Lower leg skin (tissue), 4 donors: ENCODE measurements at places on chromosomes 2 and 18. TPM values are rescaled to one million over a fixed set of nuclear protein-coding genes. Genes with fewer than 3 reads are reported as not detected.

The ST6GAL2 gene
- 0.80 TPM for total RNA-seq

The KRCC1 gene
- 11.6 TPM for total RNA-seq

The PLCD4 gene
- 2.7 TPM for total RNA-seq

DNA sequence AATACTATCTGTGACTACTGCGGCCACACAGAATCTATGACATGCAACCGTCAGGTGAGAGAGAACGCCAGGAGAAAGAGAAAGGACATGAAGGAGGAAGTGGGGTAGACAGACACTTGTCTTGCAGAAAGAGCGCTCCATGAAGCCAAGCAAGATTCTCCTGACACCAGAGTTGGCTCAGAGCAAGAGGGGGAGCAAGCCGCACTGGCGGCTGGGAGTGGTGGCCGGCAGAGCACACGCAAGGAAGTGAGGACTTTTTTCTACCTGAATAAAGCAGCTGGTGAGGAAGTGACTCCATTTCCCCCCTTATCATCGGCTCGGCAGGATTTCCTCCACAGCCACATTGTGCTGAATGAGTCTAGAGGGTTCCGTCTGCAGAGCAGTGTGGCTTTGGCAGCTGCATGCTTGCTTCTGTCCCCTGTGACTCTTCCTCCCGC, 181.6 kb downstream of the BCL2 start:
- no peak for DNase-seq

- no peak for DNase-seq
These were observed 30.8 kb upstream of the AAK1 start for GRCh38 chr2:69674316-69674670.

GRCh38 chr2:240023792-240024191, 1.4 kb downstream of the NDUFA10 start:
- DNase-seq = no peak

DNA sequence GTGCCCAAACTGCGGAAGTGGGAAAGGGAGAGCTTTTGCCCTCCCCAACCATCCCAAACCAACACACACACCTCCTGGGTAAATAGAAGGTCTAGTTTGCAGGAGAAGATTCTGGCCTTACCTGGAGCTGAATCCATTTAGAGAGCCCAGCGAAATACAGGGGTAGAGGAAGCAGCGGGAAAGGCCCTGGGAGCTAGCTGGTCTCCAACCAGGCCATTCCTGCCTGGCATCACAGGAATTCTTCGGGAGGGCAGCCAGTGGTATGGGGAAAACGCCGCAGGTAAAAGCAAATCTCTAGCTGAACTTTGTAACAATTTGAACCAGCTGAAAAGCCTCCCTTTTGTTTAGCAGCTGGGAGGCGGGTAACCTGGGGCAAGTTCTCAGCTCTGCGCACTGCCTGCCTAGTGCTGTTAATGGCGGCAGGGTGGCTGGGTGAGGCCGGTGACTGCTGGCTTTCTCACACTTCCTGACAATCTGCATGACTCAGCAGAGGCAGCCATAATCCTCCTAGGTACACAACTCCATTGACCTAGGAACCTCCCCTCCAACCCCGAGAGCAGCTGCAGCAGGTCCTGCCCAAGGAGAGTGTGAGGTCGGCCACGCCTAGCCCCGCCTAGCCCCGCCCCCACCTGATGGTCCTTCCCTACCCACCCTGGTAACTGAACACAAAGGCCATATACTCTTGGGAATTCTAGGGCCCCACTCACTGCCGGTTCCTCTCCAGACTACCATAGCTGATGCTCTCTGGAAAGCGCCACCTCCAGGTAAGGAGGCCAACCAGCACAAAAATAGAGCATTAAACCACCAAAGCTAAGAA, 483.8 kb upstream of the REG3G start:
- no peak for DNase-seq

GRCh38 chr2:30294133-30294532, 62.8 kb downstream of the LBH start:
- DNase-seq = no peak

- no peak for DNase-seq
These were observed 173.3 kb upstream of the ZEB2 start for GRCh38 chr2:144693179-144693578.

DNA sequence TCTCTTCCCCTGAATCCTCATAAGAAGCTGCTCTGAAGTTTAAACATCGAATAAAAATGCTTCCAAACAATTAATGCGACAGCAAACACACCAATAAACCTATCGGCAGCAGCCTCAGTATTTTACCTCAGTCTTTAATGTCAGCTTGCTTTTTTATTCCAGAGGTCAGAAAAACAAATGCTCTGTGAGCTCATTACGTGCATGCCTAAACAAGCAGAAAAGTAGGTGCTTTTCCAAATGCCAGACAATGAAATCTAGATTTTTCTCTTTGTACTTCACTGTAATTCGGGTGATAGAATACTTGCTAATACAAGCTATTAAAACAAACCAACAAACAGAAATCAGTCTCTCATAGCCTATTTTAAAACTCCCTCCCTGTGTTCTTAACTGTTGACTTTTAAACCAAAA, 381.5 kb downstream of the NRXN1 start:
- DNase-seq = no peak

GRCh38 chr2:179830043-179830787, 31.2 kb downstream of the ZNF385B start:
- no peak for DNase-seq

GRCh38 chr2:70188460-70188859, 2.4 kb downstream of the C2orf42 start:
- no peak for DNase-seq

DNA sequence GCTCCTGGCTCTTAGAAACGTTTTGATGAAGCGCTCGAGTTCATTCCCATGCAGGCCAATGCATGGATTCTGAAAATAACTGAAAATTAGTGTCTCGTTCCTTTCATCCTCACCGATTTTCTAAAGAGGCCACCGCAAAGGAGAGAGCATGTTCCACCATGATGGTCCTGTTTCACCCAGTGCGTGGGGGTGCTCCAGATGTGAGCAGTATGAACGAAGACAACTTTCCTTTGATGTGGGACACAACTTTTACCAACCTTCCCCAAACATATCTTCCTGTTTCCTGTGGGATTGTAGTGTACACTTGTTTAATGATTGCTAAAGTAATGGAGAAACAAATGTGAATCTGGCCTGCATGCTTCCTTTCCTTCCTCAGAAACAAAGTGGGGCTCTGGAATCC, 114.5 kb downstream of the PRPF40A start:
- no peak for DNase-seq

GRCh38 chr2:159292157-159292556, 5.7 kb upstream of the WDSUB1 start:
- DNase-seq = no peak

- DNase-seq = no peak
These were observed 38.3 kb upstream of the EPB41L3 start for GRCh38 chr18:5582076-5582475.

GRCh38 chr18:77862066-77862757, 612.6 kb downstream of the GALR1 start:
- no peak for DNase-seq

DNA sequence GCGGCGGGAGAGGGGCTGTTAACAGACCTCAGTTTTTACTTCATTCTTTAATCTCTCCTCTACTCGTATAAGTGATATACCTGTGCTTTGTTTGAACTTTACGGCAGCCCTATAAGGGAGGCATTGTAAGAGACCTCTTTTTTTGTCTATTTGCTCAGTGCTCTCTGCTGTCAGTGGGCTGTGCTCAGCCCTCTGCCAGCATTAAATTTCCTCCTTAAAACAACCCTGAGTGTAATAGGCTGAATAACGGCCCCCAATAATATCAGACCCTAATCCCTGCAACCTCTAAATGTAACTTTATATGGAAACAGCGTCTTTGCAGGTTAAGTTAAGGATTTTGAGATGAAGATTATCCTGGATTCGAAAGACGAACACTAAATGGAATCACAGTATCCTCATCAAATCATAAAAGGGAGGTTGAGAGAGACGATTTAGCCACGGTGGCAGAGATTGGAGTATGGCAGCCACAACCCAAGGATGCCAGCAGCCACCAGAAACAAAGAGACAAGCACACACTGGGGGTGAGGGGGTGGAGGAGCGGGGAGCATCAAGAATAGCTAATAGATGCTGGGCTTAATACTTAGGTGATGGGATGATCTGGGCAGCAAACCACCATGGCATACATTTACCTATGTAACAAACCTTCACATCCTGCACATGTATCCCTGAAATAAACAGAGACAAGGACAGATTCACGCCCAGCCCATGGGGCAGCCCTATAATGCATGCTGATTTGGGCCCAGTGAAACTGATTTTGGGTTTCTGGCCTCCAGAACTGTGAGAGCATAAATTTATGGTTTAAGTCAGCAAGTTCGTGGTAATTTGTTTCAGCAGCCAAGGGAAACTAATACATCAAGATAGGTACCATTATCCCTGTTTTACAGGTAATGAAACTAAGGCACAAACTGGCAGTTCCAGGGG, 894 bp upstream of the FARSB start:
- DNase-seq = no peak
